Large intestine (tissue), 12 donors: ENCODE measurements at places on chromosomes 6 and 20. TPM values are rescaled to one million over a fixed set of nuclear protein-coding genes. Genes with fewer than 3 reads are reported as not detected.

GRCh38 chr6:13712599-13712898 lies 914 bp upstream of the RANBP9 start:
- DNase-seq = no peak

GRCh38 chr6:52982680-52983079 lies 12.4 kb downstream of the GSTA4 start:
- DNase-seq = no peak

GRCh38 chr20:41150664-41151063 lies 13.3 kb downstream of the PLCG1 start:
- no peak for DNase-seq

GRCh38 chr6:158039178-158039557 lies 57.5 kb downstream of the SYNJ2 start:
- DNase-seq = no peak

DNA sequence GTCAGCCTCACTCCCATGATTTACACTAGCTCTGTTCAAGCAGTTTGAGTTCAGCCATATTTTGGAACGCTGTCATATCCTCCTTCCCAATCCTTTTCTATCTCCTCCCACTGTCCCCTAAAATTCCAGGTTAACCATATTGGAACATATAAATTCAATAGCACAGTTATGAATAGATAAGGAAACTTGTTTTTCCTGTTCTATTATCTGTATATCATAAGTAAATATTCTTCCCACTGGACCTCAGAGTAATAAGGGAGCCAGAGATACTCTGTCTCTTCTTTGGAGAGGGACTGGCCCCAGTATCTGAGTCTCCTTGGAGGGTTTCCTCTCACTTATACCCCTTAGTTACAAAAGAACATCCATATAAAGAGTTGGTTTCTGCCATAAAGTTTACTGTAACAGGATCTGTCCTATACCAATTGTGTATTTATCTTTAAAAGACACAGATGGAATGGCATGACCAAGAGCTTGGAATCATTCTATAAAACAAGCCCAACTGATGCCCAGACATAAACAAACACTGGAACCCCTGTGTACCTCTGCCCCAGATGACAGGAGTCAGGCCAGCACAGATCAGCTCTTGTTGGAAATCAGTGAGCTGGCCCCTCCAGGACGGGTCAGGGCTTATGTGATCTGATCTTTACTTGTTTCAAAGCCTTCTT lies 67.1 kb downstream of the EPB41L2 start:
- no peak for DNase-seq

DNA sequence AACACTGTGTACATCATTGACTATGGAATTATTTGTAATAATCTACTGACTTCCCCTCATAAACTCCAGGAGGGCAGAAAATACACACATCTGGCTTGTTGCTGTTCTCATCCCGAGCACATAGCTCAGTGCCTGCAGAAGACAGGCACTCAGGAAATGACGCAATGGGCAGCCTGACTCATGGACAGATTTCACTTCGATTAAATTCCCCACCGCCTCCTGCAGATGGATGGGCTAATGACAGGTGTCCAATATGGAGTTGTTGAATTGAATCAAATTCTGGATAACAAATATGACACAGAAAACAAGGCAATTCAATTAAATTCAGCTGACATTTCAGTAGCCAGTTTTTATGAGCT lies 9.1 kb downstream of the ANKRD60 start:
- no peak for DNase-seq

HCRTR2 gene
- 0.10 TPM for polyA plus RNA-seq

BANF2 gene
- polyA plus RNA-seq = not detected

ERVFRD-1 gene
- 1.3 TPM for polyA plus RNA-seq
